Left hindlimb (tissue), 1 donor: ENCODE measurements at places on chromosomes 5 and 9.

DNA sequence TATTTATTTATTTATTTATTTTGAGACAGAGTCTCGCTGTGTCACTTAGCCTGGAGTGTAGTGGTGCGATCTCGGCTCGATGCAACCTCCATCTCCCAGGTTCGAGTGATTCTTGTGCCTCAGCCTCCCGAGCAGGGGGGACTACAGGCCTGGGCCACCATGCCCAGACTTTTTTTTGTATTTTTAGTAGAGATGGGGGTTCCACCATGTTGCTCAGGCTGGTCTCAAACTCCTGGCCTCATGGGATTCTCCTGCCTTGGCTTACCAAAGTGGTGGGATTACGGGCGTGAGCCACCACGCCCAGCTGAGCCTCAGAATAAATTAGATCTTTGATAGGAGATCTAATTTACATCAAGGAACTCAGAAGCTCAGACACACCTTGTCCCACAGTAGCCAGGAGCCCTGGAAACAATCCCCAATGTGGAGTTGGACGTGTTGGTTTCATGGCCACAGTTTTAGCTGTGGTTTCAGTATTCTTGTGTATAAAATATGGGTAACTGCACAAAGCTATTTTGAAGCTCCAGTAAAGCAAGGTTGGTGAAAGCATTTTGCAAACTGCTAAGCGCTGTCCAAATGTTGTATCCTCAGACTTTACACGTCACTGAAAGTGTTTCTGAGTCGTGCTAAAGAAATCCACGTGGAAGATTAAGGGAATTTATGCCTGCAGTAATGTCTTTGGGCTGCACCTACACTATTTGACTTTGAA is 3.0 kb upstream of the HNRNPAB start:
- DNase-seq: no peak

DNA sequence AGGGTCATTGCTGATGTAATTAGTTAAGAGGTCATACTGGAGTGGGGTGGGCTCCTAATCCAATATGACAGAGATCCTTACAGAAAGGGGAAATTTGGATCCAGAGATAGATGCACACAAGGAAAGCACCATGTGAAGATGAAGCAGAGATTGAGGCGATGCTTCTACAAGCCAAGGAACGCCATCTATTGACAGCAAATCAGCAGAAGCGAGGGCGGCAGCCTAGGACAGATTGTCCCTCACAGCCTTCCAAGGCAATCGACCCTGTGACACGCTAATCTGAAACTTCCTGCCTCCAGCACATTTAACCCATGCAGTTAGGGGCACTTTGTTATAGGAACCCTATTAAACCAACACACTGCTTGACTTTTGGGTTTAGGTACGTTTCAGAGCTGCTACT is 285.1 kb upstream of the DAP start:
- DNase-seq: no peak

GRCh38 chr9:7656636-7657035 is 142.9 kb downstream of the DMAC1 start:
- no peak for DNase-seq

DNA sequence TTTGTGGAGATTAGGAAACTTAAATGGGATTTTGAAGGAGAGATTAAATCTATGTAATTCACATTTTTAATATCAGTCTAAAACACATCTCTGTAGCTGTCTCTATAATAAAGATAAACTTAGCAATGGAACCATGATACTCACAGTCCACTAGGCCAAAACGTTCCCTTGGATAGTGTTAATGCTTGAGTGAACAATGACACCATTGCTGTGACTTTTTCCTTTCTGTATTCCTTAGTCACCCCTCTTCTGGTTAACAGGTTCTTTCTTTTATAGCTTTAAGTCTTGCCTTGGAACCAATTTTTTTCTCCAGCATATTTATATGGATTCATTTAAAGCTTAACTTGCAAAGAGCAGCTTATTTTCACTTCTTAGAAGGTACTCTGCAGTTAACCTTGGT is 63.3 kb downstream of the INSL6 start:
- no peak for DNase-seq

GRCh38 chr9:19800884-19801283 is 12.0 kb upstream of the SLC24A2 start:
- no peak for DNase-seq

GRCh38 chr5:151173711-151174611 is 16.4 kb upstream of the ANXA6 start:
- DNase-seq: no peak

- no peak for DNase-seq
Measured at GRCh38 chr9:121059998-121060636, 10.0 kb upstream of the C5 start.

- no peak for DNase-seq
Measured at GRCh38 chr9:126081746-126082145, 244.9 kb upstream of the MVB12B start.

GRCh38 chr5:42109006-42109572 is 184.0 kb downstream of the FBXO4 start:
- DNase-seq: no peak

GRCh38 chr5:86557920-86558319 is 59.8 kb upstream of the COX7C start:
- no peak for DNase-seq

DNA sequence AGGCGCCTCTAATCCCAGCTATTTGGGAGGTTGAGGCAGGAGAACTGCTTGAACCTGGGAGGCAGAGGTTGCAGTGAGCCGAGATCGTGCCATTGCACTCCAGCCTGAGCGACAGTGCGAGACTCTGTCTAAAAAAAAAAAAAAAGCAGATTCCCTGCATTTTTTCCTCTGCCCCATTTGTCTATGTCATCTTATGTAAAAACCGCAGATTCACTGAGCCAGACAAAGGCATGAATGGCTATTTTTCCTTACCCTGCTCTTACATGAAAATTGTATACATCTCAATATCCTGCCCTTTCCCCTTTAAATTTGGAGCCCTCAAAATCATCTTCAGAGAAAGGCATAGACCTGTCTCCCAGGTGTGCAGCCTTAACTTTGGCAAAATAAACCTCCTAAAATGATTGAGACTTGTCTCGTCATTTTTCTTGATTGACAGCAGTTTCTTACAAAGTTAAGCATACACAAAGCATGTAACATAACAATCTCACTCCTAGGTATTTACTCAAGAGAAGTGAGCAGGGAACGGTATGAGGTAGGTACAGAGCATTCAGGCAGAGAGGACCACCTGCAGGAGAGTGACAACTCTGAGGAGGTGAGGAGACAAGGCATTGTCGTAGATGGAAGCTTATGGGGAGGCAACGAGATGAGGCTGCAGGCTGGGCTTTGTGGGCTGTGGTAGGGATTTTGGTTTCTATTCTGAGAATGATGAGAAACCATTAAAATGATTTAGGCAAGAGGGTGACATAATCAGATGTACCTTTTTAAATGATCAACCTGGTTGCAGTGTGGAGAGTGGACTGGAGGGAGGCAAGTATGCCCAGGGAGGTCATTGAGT is 65.7 kb upstream of the IL6ST start:
- no peak for DNase-seq

GRCh38 chr5:149370878-149371277 is 8.2 kb downstream of the IL17B start:
- DNase-seq: no peak

- DNase-seq: no peak
Measured at GRCh38 chr9:126448865-126449577, 122.4 kb downstream of the MVB12B start.

DNA sequence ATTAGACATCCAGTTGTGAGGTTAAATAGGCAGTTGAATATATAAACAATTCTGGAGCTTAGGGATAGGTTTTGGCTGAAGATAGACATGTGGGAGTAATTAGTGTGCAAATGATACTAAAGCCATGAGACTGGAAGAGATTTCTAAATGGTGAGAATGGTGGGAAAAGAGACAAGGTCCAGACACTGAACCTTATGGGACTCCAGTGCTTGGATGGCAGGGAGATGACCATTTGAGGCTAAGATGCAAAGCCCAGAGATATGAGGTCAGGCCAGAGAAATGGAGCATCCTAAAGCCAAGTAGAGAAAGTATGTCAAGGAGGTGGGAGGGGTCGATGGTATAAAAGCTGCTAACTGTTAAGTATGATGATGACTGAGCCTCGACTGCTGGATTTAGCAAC is 115.6 kb downstream of the SEMA5A start:
- DNase-seq: no peak

- DNase-seq: no peak
Measured at GRCh38 chr5:14172149-14172795, 29.1 kb downstream of the TRIO start.

DNA sequence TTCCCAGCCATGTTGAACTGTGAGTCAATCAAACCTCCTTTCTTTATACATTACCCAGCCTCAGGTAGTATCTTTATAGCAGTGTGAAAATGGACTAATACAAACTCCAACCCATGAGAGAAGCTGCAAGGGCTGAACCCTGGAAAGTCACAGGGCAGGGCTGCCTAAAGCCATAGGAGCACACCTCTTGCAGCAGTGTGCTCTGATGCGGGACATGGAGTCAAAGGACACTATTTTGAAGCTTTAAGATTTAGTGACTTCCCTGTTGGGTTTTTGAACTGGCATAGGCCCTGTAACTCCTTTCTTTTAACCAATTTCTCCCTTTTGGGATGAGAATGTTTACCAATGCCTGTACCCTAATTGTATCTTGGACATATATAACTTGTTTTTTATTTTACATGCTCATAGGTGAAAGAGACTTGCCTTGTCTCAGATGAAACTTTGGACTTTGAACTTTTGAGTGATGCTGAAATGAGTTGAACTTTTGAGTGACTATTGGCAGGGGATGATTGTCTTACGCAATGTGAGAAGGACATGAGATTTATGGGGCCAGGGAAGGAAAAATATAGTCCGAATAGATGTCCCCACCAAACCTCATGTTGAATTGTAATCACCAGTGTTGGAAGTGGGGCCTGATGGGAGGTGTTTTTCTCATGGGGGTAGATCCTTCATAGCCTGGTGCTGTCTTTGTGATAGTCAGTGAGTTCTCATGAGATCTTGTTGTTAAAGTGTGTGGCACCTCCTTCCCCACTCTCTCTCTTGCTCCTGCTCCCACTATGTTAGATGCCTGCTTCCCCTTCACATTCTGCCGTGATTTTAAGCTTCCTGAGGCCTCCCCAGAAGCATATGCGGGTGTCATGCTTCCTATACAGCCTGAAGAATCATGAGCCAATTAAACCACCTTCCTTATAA is 159.5 kb upstream of the SPEF2 start:
- DNase-seq: no peak

DNA sequence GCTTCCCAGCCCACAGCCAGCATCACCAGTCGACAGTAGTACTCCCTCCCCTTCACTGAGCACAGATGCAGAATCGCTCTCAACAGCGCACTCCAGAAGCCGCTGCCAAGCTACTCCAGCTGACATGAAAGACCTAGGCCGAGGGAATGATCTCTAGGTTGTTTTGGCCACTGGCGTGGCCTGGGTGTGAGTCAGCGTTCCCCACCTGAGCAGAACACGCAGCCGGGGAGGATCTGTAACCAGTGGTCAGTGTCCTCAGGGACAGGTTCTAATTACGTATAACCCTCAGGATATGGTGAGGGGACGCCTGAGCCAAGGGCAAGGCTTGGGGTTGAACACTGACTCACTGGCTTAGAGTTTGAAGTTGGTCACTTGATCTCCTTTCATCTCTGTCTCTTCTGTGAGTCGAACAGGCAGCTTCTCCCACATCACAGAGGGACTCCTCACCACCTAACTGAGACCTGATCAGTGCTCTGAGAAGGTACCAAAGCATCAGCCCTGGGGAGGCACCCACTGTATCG is 76.9 kb upstream of the IL17B start:
- DNase-seq: peak; percentile 71
